ENCODE measurements at places on chromosomes 5 and 9.

- no peak for DNase-seq
Observed at GRCh38 chr5:89313804-89314588, 431.0 kb upstream of the MEF2C start.

DNA sequence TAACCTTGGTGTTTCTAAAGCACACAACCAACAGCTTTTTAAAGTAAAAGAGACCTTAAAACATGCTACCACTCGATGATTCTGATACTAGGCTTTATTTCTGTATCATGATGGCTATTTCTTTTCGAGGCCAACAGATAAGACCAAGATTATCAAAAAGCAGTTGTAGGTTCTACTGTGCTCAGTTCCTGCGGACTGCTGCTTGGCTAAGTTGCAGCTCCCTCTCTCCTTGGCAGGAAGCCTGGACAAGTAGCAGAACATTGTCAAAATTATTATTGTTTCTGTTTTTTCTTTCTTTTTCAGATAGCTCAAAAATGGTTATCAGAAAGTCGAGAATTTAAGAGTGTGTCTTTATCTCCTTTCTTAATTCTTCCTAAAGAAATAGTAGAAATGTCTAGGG, 607.6 kb downstream of the PTPRD start:
- DNase-seq = no peak

- DNase-seq = no peak
Observed at GRCh38 chr5:139709582-139710318, 61.6 kb downstream of the CXXC5 start.

GRCh38 chr9:107016383-107016782, 153.4 kb downstream of the ZNF462 start:
- DNase-seq = no peak

- no peak for DNase-seq
Observed at GRCh38 chr9:134759913-134760312, 118.3 kb downstream of the COL5A1 start.

GRCh38 chr9:115234094-115234493, 116.1 kb upstream of the TNC start:
- no peak for DNase-seq

GRCh38 chr5:111063709-111064322, 7.7 kb upstream of the TSLP start:
- DNase-seq = no peak

DNA sequence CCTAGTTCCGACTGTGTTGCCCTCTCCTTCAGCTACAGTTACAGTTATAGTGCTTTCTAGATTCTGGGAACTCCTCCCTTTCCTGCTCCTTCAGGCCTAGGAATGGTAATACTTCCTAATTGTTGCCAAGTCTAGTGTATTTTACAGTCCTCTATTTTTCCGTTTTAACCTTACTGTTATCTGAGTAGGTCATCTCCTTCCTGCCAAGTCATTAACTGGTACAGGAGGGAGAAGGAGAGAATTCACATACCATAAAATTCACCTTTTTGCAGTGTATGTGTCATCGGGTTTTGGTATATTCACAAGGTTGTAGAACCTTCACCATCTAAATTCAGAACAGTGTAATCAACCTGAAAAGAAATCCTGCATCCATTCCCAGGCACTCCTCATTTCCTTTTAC, 335.4 kb upstream of the MEF2C start:
- no peak for DNase-seq

DNA sequence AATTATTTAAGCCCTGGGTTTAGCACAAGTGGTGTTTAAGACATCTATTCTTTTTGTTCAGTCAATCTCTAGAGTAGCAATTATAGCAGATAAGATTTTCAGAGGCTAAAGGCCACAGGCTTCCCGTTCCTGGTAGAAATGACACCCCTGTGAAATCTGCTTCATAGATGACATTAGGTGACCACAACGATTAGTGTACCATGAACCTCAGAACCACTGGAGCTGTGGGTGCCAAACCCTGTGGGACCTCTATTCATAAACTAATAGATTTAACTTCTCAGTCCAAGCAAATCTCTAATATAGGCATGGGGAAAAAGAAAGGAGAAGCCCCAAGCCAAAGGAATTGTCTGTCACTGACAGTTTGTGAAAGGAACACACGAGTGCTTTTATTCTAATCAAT, 207.4 kb downstream of the ARRDC3 start:
- DNase-seq = no peak

GRCh38 chr9:124454296-124454695, 4.0 kb downstream of the ADGRD2 start:
- DNase-seq = no peak

DNA sequence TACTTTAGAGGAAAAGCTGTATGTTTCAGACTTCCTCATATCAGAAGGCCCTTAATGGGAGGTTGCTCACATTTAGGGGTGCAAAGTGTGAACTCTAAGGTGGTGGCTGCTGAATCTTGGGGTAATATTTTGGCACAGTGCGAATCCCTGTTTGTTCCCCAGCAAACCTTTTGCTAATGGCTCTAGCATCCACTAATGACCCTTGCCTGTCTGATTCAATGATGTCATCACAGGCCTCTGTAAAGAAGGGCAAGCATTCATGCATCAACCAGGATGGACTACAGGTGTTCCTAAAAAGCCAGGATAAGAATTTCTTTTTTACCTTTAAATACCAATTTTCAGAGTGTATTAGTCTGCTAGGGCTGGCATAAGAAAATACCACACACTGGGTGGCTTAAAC, 20.4 kb downstream of the TMEM171 start:
- no peak for DNase-seq

DNA sequence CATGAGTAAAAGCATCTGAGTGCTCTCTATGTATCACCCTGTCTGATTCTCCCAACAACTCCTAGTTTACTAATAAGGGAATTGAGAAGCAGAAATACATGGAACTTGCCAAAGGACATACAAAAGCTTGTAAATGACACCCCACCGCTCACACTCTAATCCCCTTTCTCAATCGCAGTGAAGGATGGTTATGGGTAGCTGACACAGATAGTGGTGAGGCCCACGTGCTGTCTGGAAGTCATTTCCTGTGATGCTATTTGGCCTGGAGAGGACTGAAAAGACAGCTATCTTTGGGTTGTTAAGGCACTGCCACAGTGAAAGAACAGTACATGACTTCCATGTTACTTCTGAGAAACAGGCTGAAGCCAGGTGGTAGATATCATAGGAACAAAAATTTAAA, 117.0 kb downstream of the GLIS3 start:
- DNase-seq = no peak

DNA sequence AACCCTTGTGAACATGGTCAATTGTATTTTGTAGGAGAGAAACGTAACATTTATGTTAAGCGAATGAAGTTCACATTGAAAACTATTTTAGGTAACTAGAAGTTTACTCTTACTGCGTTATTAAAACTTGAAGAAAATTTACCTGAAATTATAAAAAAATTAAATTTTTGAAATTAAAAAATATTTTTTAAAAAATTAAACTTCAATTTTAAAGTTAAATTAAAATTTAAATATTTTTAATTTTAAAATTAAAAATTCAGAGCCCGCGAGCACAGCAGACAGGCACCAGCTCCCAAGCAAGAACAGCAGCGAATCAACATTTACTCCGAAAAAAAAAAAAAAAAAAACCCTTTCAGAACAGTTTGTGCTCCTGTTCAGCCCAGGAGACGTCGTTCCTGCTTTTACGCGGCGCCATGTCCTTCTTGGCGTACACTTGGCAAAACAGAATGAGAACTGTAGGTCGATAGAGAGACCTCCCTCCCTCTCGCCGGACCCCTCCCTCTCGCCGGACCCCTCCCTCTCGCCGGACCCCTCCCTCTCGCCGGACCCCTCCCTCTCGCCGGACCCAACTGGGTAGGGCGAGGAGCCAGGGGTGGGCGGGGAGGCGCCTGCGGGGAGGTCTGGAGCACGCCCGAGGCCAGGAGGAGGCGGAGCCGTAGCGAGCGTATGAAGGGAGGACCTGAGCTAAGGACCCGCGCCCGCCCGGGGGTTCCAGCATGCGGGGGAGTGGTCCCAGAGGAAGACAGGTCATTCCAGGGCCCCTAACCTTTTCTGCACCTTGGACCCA, 235.8 kb downstream of the ROR2 start:
- no peak for DNase-seq

GRCh38 chr9:72065076-72065475, 4.7 kb upstream of the C9orf57 start:
- no peak for DNase-seq

- no peak for DNase-seq
Observed at GRCh38 chr5:19903611-19904010, 84.4 kb downstream of the CDH18 start.

DNA sequence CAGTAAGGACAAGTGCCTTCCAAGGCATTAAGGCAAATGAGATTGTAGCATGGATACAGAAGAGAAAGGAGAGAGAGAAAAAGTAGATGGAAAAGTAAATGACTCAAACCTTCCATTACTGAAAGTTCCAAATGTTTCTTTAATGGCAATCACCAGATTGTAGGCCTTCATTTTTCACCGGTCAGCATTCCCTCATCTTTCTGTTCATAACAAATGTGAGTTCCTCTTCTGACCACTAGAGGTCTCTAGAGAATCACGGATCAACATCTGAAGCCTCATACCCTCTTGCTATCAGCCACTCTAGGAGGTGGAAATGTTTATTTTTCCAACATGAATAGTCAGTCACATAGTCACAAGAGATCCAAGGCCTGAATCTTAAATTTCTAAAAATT, 73.6 kb upstream of the RPS23 start:
- DNase-seq = no peak

GRCh38 chr5:177049285-177049684, 26.8 kb downstream of the ZNF346 start:
- no peak for DNase-seq

GRCh38 chr5:118548761-118549720, 439.3 kb downstream of the DTWD2 start:
- no peak for DNase-seq

DNA sequence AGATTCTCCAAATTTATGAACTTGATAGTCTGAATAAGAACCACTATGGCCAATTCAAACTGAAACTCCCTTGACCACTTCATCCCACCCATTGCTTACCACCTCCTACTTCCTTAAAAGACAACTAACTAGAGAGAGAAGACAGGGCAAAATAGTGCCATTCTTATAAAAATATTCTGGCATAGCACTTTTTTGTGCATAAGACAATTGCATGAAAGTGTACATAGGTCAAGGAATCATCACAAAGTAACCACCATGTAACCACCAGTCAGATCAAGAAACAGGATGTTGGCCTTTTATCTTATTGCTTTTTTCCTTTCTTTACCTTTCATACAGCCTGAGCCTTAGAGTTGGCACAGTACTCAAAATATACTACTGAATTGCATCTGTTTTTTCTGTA, 8.1 kb upstream of the ARSB start:
- no peak for DNase-seq

DNA sequence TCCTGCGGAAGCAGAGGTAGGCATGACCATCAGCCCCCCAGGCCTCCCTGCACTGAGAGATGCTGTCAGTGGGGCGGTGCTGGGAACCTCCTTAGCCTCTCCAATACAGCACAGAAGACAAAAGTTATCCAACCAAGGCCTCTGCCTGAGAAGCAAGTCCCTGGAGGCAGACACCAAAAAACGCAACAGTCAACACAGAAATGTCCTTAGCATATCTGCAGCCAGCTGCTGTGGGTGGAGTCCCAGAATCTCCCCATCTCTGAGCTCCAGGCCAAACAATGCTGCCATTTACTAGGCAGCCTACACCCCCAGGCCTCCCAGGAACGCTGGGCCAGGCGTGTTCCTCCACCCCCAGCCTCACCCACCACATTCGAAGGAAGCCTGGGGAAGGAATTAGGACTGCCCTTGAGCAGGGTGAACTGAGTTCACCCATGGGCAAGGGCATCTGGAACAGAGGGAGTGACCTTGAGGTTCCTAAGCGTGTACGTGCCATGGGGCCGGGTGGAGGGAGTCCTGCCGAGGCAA, 43.7 kb downstream of the STK10 start:
- no peak for DNase-seq

DNA sequence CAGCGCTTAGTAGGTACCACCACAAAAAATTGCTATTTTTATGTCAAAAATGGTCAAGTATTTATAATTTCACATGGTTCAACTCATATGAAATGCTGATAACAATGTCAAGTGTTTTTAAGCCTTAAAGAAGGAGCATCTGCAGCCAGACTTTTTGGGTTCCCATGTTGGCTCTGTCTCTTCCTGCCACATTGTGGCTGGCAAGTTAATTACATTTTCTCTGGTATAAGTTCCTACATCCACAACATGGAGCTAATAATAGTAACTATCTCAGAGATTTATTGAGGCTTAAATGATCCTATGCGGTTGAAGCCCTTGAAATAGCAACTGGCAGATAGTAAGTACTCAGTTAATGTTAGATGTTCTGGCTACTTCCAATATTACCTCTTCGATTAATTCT, 5.4 kb downstream of the ATP10B start:
- no peak for DNase-seq

GRCh38 chr5:134053840-134054338, 49.1 kb upstream of the VDAC1 start:
- DNase-seq = no peak

- no peak for DNase-seq
Observed at GRCh38 chr5:6722015-6722414, 8.8 kb downstream of the TENT4A start.

DNA sequence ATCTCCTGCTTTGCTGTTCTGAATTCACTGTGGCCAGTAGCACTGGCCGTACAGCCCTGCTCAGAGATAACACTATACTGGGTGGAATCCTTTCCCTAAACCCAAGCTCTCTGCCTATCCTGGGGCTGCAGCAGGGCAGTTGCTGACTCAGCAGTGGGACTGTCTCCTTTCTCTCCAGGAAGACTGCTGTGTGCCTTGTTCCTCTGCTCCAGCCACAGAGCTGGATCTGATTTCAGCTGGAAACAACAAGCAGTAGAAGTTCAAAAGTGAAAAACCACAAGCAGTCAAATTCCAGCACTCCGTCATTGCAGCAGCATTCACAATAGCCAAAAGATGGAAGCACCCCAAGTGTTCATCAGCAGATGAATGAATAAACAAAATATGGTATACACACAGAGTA, 105.0 kb downstream of the FBXL7 start:
- DNase-seq = no peak

GRCh38 chr9:79061752-79062616, 509.8 kb upstream of the TLE4 start:
- DNase-seq = no peak

DNA sequence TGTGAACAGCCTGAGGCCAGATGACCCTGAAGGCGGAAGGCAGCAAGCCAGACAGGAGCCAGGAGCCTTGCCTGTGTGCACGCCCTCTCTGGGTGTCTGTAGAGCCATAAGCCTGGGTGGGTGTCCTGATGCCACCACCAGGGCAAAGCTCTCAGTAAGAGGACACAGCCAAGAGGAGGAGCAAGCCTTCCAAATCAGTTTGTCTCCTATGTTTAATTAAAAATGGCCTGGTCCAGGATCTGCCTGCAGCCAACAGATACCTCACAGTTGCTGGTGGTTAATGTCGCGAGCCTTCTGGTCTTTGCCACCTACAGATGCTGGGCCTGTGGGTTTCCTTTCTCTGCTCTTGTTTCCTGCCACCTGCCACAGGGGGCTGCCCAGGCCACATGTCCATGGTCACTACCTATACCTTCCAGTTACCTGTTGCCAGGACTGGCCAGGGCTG, 56.9 kb downstream of the SYK start:
- DNase-seq = no peak

GRCh38 chr5:163172540-163173338, 264.7 kb upstream of the CCNG1 start:
- no peak for DNase-seq
